Large intestine (tissue), 12 donors: ENCODE measurements at places on chromosomes 2 and 18. TPM values are rescaled to one million over a fixed set of nuclear protein-coding genes. Genes with fewer than 3 reads are reported as not detected.

DNA sequence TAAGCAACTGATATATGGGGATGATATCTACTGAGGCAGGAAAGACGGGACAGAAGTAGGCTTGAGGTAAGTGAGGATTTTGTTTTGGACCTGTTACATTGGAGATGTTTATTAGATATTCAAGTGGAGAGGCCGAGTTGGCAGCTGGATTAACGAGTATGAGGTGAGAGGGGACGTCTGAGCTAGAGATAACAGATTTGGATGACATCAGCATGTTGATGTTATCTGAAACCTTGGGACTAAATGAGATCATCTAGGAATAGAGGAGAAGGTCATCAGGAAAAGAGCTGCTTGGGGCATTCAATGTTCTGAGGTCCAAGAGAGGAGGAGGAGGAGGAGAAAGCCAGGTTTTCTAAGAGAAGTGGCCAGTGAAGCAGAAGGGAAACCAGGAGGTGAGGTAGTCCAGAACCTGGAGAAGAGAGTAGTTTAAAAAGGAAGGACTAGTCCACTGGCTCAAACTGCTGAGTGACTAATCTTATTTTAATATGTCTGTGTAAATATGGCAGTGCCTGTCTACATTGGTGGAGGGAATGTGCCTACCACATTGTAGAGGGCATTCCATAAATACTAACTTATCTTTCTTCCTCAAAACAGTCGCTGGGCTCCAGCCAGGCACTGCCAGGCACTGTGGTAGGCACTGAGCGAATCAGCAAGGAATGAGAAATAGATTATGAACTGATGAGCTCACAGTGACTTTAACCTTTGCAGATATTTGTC is 488.3 kb downstream of the DLGAP1 start:
- no peak overlapping the region for H3K4me3 ChIP-seq
- DNase-seq: no peak
- H3K36me3 ChIP-seq: no peaks in the 10 kb centered on the region
- H3K4me1 ChIP-seq: no peaks in the 10 kb centered on the region
- no peaks in the 10 kb centered on the region for H3K27me3 ChIP-seq

- H3K36me3 ChIP-seq: no peaks in the 10 kb centered on the region
- no peaks in the 10 kb centered on the region for H3K4me1 ChIP-seq
- no peak overlapping the region for H3K27ac ChIP-seq
- no peaks in the 10 kb centered on the region for H3K27me3 ChIP-seq
Measured at GRCh38 chr2:61910603-61911002, 5.1 kb downstream of the COMMD1 start.

Gene RAB6D
- polyA plus RNA-seq: 0.46 TPM

Gene EVX2
- polyA plus RNA-seq: not detected

GRCh38 chr2:26184555-26185303 is 11.8 kb downstream of the GAREM2 start:
- peak; percentile 90 for DNase-seq
- H3K36me3 ChIP-seq: peaks cover 8% of the 10 kb centered on the region
- peak overlapping the region; percentile 48 for H3K4me3 ChIP-seq

DNA sequence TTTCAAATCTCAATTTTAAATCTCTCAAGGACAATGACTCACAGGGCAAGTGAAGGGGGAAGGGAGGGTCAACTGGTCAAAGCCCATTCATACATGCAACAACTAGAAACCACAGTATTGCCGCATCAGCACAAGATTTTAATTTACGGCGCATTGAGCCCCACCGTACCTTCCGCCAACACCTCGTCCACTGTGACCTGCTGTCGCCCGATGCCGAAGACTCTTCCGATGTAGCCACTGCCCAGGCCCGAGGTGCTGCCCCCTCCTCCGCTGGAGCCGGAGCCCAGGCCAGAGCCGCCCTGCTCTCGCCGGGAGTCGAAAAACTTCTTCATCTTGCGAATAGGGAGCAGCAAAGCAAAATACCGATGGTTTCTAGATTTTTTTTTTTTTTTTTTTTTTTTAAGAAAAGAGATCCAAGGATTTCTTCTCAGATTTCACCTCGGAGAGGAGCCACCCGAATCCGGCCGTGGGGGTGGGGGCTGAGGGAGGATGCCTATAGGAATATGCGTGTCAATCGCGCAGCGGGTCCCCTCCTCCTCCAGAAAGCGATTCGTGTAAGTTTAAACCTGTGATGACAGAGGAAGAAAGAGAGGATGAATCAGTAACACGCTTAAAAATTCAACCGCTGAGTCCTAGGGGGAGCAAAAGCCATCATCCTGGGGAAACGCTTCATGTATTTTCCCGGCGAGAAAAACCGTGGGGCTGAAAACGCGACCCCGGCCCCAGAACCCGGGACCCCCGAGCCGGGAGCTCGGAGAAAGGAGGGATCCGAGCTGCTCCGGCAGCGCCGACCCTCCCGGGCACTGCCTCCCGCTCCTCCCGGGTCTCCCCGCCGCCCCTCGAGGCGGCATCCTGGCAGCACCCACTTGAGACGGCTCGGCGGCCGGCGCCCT is 584 bp downstream of the AAK1 start:
- peaks cover 4% of the 10 kb centered on the region for H3K4me1 ChIP-seq
- no peaks in the 10 kb centered on the region for H3K36me3 ChIP-seq
- no peaks in the 10 kb centered on the region for H3K27me3 ChIP-seq

DNA sequence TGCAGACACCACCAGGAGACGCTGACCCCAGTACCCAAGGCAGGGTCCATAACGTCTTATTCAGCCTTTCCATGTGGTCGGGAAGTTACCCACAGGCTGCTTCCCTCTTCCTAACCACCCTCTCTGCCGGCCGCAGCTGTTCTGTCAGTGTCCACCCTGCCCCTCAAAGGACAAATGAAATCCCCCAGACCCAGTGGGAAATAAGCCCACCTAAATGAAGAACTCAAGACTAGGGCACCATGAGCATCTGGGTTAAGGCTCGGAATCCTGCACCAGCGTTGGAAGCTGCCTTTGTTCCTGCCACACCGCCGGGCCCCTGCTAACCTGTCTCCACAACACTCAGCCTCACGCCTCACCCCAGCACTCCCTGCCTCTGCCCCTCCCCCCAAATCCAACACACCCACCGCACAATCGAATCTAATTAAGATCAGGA is 21.7 kb downstream of the BCL11A start:
- DNase-seq: no peak
- no peak overlapping the region for H3K4me3 ChIP-seq
- peaks cover 77% of the 10 kb centered on the region for H3K4me1 ChIP-seq
- peak overlapping the region; percentile 93 for H3K27ac ChIP-seq

Gene UGT1A8
- polyA plus RNA-seq: not detected
